Stimulated activated CD8-positive, alpha-beta memory T cell treated with anti-CD3 and anti-CD28 coated beads, Interleukin-4, amount 100 ng/mL, for 1 hour (primary cell): ENCODE measurements at places on chromosomes 11 and 22.

GRCh38 chr11:20623252-20623651, 23.8 kb downstream of the SLC6A5 start:
- no peak for DNase-seq

- no peak for DNase-seq
Observed at GRCh38 chr11:39327302-39327701, 2132.2 kb downstream of the LRRC4C start.

- no peak for DNase-seq
Observed at GRCh38 chr11:125448136-125448535, 47.9 kb downstream of the FEZ1 start.

GRCh38 chr11:67099831-67100324, 19.2 kb upstream of the KDM2A start:
- DNase-seq, result no peak

DNA sequence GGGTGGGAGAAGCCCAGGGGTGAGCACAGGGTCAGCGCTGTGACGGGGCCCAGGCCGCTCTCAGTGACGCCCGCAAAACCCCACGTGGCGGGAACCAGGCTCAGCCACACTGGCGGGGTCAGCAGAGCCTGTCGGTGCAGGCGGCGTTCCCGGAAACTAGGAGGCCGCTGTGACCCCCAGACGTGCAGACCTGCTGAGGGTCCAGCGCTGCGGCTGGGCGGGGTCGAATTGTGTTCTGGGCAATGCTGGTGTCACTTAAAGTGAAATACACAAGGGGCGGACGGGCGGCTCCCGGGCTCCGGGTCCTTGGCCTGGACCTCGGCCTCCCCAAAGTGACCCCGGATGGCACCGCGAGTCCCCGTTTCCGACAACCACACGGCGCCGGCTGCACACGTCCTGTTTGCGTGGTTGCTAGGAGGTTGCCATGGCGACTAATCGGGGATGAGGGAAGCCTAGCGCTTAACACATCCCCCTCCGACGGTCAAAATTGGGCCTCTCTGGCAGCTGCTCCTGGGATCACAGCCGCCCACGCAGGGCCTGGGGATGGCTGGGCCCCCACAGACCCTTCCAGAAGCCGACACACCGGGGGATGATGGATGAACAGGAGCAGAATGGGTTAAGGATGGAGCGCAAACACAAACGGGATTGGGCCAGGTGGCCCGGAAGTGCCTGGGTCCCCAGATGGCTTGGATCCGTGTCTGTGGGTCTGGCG, 81.7 kb upstream of the PRR5 start:
- peak; percentile 75 for DNase-seq

- no peak for DNase-seq
Observed at GRCh38 chr11:36343436-36343835, 47.3 kb downstream of the PRR5L start.

DNA sequence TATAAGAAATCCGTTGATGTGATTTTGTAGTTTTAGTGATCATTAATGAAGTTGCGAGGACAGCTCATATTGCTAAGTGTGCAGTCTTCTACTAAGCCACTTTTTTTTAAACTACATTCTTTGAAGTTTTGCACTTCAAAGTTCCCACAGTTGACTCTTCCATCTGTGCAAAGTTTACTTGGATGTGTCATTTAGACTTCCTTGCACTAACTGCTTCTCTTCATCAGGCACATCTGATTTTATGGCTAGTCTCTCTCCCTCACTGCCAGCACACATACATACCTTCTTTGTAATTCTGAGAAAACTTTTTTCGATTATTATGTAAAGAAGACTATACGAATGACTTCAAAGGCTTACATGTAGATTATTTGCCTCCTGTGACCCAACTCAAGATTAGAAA, 250.0 kb downstream of the DYNC2H1 start:
- DNase-seq, result no peak

DNA sequence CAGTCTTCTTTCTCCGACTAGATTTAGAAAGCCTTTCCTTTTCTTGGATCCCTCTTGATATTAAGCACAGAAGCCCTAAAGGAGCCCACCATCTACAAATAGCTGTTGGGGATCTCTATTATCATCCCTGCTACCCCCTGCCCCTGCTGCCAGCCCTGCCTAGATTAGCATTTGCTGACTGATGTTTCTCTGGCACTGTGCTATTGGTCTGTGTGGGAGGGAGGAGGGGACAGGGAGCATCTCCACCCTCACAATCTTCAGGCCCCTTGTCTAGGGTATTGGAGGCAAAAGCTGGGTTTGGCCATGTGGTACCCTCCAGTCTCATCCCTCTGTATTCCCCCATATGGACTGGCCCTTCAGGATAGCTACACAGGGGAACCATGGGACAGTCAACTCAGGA, 6.2 kb downstream of the USH1C start:
- DNase-seq, result no peak

GRCh38 chr22:32846780-32847491, 45.4 kb downstream of the TIMP3 start:
- DNase-seq, result no peak

GRCh38 chr11:121790430-121790829, 325.6 kb downstream of the BLID start:
- no peak for DNase-seq

DNA sequence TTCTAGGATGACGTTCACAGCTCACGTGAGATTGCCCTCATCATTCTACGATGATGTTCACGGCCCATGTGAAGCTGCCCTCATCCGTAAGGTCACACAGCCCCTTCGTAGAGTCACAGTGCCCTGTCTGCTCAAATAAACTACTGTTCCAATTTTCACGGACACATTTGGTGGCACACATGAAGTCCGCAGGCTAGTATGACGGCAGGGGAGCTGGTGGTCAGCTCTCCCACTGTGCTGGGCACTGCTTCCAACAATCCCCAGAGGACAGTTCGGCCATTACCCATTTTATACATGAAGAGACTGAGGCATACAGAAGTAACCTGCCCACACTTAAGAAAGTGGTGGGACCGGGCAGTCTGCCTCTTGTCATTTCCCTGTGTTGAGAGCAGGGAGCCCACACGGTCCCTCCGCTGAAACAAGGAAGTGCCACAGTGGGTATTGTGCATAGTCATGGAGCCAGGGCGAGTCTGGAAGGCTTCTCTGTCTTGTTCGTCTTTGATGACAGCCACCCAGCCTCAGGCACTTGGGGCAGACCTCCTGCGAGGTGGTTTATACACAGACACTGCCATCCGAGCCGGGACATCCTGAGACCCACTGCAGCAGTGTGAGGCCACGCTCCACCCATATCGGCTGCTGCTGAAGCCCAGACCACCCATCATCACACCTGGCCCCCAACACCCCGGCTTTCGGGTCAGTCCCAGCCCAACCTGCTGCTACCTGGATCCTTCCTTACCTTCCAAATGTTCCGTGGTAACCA, 114.3 kb downstream of the PHF21B start:
- no peak for DNase-seq

GRCh38 chr11:10400856-10401255, 54.2 kb upstream of the AMPD3 start:
- no peak for DNase-seq
